Fibroblast of skin of abdomen (primary cell): ENCODE measurements at places on chromosomes 2 and 18.

GRCh38 chr2:228839421-228839876, 431.6 kb downstream of the PID1 start:
- no peak for DNase-seq

DNA sequence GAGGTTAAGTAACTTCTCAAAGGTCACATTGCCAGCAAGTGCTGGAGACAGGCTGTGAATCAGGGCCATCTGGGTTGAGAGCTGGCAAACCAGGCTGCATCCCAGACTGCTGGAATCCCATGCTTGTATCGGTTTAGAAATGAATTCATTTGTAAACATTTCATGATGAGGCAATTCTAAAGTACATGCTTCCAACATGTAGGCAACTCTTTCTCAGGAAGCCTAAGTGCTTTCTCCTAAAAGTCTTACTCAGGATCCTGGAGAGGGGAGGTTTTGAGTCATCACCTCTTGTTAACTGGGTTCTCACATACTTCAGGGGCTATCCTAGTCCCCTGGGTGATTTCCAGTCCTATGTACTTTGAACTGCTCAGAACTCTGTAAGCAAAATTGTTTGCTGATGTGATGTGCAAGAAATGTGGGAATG, 416.5 kb downstream of the MEIS1 start:
- peak; percentile 90 for DNase-seq

GRCh38 chr2:121699421-121700333, 37.0 kb downstream of the NIFK start:
- DNase-seq, result peak; percentile 83

DNA sequence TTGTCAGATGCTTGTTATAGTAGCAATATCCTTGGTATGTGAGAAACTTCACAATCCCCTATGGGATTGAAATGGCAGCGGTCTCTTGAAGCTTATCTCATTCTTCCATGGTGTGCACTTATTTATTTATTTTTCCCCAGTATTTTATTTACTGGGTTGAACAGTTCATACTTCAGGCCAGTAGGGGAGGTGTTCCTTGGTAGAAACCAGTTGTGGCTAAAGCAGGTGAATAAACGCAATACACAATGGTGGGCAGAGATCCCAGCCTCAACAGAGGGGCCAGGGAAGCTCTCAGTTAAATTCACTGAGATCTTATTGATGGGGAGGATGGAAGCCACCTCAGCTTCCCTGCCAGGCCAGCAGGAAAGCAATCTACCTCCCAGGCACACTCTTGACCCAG, 93.7 kb upstream of the SRD5A2 start:
- DNase-seq, result no peak

DNA sequence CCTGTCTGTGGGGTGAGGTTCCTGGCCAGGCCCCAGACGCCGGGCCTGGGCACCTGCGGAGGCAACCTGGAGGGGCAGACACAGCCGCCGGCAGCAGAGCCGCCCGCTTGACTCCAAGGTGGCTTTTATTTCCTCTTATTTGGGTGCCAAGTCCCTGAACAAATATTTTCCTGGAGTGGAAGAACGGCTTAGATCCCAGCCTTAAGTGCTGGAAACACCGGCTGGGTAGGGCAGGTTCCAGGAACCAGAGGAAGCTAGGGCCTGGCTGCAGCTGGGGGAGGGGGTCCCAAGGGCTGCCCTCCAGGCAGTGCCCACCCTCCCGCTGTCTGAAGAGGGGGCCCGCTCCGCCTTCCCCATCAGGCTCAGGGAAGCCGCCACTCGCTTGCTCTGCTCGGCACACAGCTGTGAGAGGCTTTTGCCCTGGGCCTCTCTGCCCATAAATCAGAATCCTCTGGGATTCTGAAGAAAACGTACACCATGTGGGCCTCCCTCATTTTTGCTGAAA, 28.2 kb downstream of the SDC1 start:
- no peak for DNase-seq

GRCh38 chr2:7673853-7674252, 756.6 kb downstream of the RNF144A start:
- DNase-seq, result peak; percentile 78

DNA sequence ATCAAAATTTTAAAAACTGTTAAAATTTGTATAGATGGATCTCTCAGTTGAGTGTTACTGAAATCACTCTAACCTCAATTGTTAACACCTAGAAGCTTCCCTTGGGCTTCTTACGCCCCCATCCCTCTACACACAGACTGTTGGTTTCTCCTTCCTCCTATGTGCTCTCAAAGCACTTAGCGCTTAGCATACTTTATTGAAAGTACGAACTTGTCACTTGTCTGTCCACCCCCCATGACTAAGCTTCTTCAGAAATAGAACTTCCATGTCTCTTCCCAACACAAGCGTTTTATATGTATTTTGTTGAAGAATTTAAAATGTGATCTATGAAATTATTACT, 441 bp downstream of the MPHOSPH10 start:
- DNase-seq, result no peak

- DNase-seq, result no peak
These were observed 253.5 kb downstream of the LDLRAD4 start for GRCh38 chr18:13471971-13472628.

GRCh38 chr2:122236152-122236874, 480.9 kb downstream of the TSN start:
- peak; percentile 24 for DNase-seq

GRCh38 chr2:27509326-27509725, 12.7 kb downstream of the GCKR start:
- DNase-seq, result peak; percentile 17

DNA sequence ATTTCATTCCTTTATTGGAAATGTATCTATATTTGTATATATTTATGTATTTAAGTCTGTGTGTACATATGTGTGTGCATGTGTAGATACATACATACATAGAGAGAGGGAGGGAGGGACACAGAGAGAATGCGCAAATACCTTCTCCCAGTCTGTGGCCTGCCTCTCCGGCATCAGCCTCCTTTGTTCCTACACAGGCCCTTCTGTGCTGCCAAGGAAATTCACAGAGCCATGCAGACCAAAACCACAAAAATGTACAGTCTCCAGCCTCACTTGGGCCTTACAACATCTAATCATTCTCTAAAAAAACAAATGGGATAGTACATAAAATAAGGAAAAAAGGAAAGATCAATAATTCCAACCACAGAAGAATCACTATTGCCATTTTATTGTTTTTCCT, 8.8 kb upstream of the CRACDL start:
- peak; percentile 68 for DNase-seq

DNA sequence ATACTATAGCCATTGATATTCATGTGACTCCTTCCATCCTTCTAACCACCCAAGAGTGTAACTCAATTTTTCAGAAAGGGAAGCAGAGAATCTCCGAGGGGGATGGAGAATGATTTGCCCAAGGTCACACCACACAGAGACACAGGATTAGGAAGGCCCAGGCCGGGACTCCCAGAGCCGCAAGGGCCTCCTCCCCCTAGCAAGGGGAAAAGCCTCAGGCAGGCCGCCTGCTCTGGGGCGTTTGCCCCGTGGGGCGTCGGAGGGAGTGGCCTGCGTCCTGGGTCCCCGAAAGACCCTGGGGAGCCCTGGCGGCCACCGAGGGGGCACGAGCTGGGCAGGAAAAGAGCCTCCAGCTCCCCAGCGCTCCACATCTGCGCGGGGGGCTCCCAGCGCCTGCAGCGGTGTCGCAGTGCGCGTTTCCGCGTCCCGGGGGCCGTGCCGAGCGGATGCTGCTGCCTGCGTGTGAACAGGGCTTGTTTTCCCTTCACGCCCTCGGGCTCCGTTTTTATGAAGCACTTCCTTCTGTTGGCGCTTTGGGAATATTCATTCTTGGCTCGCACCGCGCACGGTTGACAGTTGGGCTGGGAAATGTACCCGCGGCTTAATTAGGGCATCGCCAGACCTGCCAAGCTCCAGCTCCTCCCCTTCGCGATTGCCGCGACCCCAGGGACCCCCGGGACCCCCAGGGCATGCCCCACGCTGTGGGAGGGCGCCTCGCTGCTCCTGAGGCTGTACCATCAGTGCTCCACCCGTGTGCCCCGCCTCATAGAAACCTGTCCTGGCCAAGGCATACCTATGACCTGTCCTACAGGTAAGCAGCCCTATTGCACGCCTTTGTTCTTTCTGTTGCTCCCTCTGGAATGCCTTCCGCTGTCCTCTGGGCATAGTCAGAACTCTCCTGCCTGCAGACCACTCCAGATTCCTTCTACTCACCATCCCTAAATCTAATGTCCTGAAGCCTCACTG, 158.9 kb upstream of the GLI2 start:
- DNase-seq, result peak; percentile 27

GRCh38 chr18:46034230-46034629, 37.8 kb downstream of the PSTPIP2 start:
- no peak for DNase-seq

DNA sequence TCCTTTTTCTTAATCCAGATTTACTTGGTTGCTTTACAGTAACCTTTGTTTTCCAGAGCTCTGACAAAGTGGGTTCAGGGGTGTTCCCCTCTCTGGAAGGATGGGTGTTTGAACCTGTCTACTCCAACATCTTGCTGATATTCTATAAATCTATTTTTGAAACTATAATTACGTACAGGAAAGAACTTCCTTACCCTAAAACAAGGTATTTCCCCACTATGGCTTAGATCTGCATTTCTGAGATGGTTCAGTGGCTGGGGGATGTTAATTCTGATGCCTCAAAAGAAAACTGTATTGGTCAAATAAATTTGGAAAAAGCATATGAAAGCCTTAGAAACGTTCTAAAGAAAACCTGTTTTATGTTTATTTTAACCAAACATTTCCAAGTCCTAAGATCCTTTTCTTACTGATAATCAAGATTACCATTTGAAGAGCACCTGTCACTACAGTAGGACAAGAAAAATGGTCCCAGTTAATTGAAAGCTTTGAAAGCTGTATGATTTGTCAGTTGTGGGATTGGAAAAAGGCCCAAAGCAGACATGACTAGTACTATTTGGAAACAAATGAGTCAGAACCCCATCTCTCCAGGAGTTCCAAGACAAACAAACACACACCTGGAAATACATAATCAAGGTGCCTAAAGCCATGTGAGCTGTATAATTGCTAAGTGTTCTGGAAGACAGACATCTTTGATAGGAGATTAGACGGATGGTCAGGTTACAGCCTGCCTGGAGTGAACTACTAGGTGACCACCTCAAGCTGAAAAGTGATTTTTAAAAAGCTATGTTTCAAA, 57.5 kb downstream of the KDM3A start:
- DNase-seq, result no peak

GRCh38 chr2:119338272-119338671, 28.4 kb downstream of the C2orf76 start:
- DNase-seq, result no peak

DNA sequence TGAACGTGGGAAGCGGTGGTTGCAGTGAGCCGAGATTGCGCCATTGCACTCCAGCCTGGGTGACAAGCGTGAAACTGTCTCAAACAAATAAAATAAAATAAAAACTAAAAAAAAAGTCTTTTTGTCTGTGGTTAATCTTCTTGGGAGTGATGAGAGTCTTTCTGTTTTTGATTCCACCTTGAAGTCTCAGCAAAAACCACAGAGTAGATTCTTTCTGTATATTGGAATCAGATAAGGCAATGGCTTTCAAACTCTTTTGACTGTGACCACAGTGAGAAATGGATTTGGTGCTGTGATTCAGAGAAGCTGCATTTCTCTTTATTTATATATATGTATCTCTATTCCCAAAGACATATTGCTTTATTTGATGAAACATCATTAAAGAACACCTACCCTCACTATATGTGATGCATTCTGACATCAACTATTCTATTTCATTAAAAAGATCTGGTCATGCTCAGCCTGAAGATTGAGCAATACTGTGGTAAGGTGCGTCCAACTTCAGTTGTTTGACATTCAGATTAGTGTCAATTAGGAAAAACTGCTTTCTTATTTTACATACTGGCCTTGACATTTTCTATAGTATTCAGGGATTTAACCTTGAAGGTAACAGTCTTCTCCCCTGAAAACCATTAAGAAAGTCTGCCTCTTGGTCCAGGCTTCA, 15.6 kb downstream of the HRH4 start:
- no peak for DNase-seq

DNA sequence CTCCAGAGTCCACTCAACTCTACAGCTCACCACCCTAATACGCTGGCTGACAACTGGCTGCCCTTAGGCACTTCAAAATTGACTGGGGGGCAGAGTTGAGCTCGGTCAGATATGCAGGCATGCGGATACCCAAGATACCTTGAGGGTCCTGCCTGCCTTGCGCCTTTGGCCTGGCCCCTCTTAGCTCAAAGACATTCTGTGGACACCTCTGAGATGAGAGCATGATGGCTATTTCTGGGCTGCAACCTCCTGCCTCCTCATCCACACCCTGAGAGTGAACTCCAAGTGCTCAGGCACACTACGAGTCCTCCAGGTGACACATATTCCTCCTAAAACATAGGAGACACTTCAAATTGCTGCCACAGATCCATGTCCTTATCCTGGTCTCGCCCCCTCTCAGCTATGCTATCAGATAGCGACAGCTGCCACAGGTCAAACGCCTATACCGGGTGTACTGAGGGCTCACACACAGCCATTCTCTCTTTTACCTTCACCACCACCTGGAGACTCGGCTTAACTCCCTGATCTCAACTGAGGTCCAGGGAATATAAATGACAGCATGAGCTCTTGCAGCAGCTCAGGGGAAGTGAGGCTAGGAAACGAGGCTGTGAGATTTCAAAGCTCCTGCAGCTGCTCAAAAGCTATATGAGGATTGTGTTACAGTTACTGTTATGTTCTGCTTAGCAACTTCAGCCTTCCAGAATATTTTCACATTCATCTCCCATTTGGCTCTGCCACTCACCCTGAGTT, 60.5 kb upstream of the TEX51 start:
- DNase-seq, result no peak

- DNase-seq, result no peak
These were observed 45.5 kb downstream of the KCTD1 start for GRCh38 chr18:26502823-26503222.

- peak; percentile 98 for DNase-seq
These were observed 123.0 kb downstream of the ACAA2 start for GRCh38 chr18:49690312-49690711.

DNA sequence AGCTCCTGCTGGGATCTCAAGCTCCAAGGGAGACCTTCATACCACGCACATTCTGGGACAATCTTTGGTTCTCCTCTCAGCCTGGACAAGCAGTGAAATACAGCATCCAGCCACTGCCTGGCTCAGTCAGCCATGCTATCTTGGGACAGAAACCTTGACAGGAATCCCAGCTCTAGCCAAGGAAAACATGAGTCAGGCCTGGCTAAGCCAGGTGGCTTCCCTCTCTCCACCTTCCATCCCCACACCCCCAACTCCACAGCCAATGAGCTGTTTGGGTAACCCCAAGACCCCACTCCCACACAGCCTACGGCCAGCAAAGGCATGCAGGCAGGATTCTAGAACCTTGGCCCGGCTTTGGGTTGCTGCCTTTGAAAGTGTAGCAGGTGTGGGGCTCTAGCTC, 64.9 kb downstream of the MCFD2 start:
- DNase-seq, result peak; percentile 84

- DNase-seq, result peak; percentile 87
These were observed 2008.4 kb upstream of the PIK3C3 start for GRCh38 chr18:39946623-39947061.

GRCh38 chr18:49743117-49743567, 70.2 kb downstream of the ACAA2 start:
- DNase-seq, result no peak

DNA sequence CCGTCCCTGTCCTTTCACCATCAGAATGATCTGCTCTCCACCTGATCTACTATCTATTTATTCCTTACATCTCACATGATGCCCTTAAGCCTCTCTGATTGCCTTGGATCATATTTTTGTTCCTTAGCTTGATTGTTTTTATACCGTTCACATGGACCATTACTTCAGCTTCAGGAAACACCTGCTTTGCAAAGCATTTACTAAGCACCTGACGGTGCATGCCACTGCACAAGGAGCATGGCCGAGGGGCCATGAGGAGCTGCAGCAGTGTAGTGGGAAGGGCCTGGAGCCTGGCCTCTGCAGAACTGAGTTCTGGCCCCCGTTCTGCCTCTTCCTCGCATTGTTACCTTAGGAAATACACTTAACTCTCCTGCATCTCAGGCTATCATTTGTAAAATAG, 124.1 kb upstream of the NDUFV2 start:
- no peak for DNase-seq
